Activated CD4-positive, alpha-beta T cell treated with anti-CD3 and anti-CD28 coated beads, Interleukin-2, amount 50 U/mL, for 16 hours (primary cell): ENCODE measurements at places on chromosomes 6 and 20.

- no peak for DNase-seq
These were observed 32.3 kb downstream of the RPRD1B start for GRCh38 chr20:38065764-38066375.

DNA sequence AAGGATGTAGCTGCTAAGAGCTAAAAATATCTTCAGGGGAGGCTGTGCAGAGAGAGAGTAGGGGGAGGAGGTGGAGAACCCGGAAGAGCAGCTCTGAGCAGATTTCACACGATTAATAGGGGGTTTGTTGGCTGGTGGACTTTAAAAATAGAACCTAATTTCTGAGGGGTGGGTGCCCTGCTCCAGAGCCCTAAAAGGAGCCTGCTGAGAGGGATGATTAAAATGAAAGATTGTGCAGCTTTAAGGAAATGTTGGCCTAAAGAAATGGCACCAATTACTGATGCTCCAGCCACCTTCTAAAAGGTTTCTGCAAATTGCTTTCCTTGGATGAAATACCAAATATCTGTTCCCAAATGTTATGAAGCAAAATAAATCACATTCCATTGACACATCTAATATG is 202.8 kb upstream of the BTBD3 start:
- DNase-seq = no peak

DNA sequence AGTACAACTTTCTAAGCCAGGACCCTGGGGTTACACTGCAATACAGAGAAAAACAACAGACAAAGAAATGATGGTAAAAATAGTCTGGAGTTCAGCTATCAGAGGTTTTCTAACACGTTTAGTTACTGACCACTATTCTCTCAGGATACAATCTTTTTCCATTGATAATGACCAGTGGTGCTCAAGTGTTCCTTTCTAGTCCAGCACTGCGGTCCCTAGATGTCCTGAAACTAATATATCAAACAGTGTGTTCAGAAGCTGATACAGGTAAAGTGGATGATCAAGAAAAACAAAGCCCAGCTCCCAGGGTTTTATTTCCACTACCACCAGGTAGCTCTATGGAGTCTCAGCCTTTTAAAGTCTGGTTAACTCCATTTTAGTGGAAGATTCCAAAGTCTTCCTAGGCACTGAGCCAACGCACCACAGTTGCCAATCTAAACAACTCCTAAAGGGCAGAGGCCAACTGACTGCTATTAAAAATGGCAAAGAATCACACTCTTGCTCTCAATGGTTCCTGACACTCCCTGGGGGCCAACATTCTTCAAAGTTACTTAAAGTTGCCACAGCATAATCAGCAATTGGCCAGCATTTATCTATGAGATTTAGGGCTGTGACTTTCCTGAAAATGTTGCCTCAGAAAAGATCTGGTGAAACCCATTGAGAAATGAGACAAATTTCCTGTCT is 38.2 kb downstream of the DZANK1 start:
- no peak for DNase-seq

DNA sequence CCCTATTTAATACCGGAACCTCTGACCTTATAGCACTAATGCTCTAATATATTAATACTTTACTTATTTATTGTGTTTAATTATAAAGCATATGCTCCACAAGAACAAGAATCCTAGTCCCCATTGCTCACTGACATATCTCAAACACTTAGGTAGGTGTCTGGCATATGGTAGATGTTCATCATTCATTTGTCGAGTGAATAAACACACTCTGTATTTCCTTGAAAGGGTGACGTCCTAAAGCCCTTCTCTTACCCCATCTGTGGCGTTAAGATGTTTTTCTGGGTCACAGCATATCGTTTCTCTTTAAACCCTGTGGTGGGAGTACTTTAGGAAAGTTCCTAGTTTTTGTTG is 45.3 kb downstream of the NCOA3 start:
- no peak for DNase-seq

- DNase-seq = no peak
These were observed 44.9 kb downstream of the SNAI1 start for GRCh38 chr20:50027611-50028105.

- DNase-seq = no peak
These were observed 174.9 kb downstream of the HS3ST5 start for GRCh38 chr6:114167583-114168576.

GRCh38 chr20:38460040-38460623 is 12.5 kb upstream of the RALGAPB start:
- DNase-seq = no peak

- DNase-seq = no peak
These were observed 189.0 kb upstream of the CCN2 start for GRCh38 chr6:132140189-132140588.

DNA sequence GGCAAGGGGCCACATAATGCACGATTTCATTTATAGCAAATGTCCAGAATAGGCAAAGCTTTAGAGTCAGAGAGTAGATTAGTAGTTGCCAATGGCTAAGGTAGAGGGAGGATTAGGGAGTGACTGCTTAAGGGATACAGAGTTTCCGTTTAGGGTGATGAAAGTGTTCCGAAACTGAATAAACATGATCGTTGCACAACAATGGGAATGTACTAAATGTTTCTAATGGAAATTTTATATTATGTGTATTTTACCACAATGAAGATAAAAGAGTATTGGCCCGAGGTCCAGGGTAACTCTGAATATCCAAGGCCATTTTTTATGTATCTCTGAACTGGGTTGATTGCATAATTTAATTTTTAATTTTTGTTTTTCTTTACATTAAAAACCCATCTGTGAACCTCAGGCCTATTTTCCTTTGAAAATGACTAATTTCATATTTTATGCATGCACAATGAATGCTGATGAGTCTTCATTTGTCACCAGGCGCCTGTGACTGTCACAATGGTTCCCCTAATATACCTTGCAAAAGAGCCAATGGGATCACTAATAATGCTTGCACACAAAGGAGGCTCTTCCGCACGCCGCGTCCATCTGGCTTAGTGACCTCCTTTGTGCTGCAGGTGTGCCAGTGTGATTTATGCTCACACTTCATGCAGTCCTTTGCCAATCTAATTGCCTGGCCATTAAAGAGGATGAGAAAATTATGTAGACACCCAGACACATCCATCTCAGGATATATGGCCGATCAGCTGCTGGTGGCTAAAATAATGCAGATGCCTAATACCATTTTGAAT is 612.5 kb downstream of the CDH26 start:
- DNase-seq = no peak
